ENCODE measurements at places on chromosomes 5 and 9. TPM values are rescaled to one million over a fixed set of nuclear protein-coding genes. Genes with fewer than 3 reads are reported as not detected.

FSD1L gene
- total RNA-seq, result 1.2 TPM

CCDC152 gene
- total RNA-seq, result 1.2 TPM

EPB41L4B gene
- 0.56 TPM for total RNA-seq

RANBP17 gene
- total RNA-seq, result 2.9 TPM

LCN1 gene
- not detected for total RNA-seq

PIP5KL1 gene
- 4.5 TPM for total RNA-seq

PAEP gene
- not detected for total RNA-seq

Measured in cardiac ventricle fibroblast (primary cell).